SIG-M5 (cell line): ENCODE measurements at places on chromosomes 7 and 10.

DNA sequence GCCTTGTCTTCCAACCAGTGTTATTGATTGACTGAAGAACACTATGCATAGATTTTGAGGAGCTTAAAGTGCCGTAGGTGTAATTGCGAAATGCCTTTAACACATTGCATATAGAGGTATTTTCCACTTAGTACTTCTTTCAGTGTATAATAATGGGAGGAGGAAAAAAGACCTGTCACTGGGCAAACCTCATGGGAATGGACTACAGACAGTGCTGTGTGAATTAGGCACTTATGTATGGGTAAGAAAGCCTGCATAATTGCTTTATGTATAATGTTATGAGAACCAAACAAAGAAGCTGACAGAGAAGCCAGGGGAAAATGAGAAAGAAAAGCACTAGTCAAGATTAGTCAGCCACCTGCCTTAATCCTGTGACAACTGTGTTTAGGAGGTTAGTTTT is 12.4 kb upstream of the SCRN1 start:
- no peak for DNase-seq

DNA sequence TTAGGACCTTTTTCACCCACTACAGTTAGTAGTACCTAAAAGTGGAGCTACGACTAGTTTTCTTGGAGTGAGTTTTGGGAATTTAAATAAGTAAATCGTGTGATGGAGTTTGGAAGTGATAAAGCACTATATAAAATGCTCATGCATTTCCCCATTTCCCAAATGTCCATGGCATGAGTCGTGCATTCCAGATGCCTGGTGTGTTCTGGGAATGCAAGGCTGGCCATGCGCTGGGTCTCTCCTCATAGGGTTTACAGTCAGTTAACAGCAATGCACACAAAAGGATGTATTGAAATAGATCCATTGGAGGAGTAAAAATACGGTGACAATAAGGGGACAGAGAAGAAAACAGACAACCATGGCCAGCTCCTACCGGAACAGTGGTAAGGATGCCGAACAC is 149.8 kb downstream of the DPP6 start:
- DNase-seq = no peak

DNA sequence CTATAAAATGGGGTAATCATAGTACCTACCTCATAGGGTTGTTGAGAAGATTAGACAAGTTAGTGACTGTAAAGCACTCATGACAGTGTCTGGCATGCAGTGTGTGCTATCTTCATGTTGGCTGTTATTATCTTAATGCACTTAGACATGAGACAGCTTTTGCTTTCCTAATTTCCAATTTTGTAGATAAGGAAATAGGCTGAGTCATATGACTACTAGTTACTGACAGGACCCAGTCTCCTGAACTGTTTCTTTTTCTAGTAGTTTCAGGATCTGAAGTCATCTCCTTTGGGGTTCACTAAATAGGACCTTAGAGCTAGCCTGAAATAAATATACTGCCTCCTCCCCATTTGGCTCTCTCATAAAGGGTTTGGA is 74.2 kb downstream of the SNX10 start:
- DNase-seq = no peak

DNA sequence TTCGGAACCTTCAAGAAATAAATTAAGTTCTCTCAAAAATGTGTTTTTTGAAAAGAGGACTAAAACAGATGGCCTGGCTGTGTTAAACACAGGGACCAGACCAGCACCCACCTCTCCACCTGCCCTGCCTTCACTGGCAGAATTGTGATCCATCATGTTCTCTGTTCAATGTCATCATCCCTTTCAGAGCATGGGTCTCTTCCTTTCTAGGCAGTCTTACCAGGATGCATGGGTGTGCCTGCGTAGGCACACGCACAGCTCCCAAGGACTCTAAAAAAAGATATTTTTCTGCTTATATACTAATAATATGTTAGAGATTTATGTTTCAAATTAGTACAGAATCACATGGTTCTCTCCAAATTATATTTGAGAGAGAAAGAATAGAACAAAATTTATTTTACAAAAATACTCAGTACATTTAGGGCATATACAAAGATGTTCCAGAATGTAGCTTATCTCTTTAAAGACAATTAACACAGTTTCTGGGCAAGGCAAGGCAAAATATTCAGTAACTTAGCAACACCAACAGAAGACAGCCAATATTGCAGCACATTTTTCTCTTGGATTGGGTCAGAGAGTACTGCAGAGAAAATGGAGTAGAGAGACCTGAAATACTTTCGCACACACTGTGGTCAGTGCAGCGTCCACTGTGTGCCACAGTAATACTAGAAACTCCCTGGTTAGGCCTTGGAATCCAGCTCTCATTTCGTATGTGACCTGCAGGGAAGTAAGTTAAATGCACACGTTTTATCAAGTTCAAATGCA is 52.8 kb downstream of the EGFR start:
- DNase-seq = no peak

- DNase-seq = no peak
These were observed 122.7 kb downstream of the TRRAP start for GRCh38 chr7:99000904-99001465.

DNA sequence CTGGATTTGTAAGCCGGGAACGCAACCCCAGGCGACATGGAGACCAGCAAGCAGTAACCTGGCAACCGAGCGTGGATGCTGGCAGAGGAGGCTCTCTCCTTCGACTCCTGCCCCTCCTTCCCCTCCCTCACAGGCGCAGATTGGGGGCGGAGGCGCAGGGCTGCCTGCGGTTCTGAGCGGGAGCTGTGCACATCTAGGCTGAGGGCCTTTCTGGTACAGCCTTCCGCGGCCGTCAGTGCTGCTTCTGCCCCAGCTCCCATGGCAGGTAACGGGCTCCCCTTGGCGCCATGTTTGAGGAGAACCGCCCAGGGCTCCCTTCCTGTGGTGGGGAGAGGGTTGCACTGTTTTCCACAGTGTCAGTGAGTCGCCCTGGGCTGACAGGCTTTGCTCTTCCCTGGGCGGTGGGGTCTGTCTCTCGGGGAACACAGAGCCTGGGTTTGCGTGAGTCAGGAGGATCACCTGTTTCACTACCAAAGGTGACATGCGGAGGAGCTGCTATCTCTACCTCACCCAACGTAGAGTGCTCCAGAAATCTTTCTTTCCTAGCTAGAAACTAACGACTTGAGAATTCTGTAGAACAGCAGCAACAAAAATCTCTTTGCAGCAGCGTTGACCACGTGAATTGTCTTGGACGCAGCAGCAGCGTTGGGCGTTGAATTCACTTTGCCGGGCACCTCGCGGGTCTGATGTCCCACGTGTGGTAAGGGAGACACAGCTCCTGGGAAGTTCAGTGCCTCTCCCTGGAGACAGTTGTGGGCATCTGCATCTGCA is 154.8 kb upstream of the COBL start:
- no peak for DNase-seq

GRCh38 chr7:114588506-114588905 is 173.9 kb downstream of the FOXP2 start:
- no peak for DNase-seq

DNA sequence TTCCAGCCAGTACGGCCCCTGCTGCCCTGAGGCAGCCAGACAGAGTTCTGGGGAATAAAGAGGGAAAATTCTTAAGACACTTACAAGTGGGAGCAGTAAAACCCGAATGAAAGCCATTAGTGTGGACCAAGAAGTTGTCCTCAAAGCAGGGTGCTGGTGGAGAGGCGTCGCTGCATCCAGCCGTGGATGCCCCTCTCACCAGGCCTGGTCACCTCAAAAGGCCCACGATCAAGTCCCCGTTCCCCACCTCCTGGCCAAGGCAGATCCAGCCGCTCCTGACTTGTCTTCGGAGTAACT is 656 bp downstream of the VSTM4 start:
- no peak for DNase-seq
